ENCODE measurements at places on chromosomes 5 and 9.

DNA sequence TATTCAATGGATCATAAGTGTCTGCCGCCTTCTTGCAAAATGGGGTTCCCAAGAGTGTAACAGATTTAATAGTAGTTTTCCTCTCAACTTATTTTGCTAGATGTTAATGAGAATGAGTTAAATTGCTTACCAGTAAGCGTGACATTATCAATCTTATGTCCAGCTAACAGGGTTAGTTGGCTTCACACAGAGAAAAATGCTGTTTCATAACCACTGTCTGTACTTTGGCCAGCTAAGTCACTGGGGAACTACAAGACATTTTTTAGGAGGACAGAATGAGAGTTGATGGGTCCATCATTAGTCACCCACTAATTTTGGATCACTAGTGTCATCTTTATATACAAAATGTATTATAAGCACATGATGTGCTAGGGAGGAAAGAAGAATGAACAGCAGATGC lies 1.4 kb downstream of the CDC37L1 start:
- no peak for DNase-seq

DNA sequence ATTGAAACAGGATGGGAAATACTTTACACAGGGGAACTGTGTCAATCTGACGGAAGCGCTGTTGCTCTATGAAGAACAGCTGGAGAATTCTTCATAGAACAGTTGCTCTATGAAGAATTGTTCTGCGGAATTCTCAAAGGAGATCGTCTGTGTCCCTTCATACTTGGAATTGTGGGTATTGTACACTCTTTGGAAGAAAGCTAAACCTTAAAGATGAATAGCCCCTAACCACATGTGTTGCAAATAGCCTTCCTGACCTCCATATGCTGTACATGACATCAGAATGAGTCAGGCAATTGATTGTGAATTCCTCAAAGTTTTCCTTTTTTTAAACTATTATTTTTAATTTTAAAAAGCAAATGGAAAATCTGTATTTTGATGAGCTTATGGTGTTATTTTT lies 15.6 kb downstream of the NIM1K start:
- peak; percentile 44 for DNase-seq

- no peak for DNase-seq
Measured at GRCh38 chr5:109987970-109988369, 298.2 kb downstream of the MAN2A1 start.

DNA sequence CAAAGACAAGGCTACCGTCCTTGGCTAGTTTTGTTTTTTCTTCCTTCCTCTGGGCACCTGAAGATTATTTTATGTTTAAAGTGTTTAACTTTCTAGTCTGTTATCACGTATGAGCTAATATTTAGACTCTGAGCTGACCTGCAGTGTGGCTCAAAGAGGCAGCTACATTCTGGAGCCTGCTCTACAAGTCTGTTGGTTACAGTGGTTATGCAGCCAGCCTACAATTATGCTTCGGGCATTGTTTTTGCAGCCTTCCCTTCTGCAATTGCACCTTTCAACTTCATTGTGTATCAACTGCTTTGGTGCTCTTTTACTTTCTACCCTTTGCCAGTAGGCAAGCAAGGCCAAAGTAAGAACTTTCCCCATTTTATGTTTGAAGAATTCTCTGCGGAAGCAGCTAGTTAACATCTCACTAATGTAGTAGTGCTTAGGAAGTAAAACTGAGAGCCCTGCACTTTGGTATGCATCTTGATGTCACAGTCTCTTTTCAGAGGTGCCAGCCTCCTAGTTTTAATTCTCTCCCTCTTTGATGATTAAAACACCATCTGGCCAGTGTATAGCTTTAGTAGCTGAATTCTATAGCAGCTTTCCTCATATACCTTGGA lies 322.1 kb downstream of the FAM170A start:
- DNase-seq: no peak

DNA sequence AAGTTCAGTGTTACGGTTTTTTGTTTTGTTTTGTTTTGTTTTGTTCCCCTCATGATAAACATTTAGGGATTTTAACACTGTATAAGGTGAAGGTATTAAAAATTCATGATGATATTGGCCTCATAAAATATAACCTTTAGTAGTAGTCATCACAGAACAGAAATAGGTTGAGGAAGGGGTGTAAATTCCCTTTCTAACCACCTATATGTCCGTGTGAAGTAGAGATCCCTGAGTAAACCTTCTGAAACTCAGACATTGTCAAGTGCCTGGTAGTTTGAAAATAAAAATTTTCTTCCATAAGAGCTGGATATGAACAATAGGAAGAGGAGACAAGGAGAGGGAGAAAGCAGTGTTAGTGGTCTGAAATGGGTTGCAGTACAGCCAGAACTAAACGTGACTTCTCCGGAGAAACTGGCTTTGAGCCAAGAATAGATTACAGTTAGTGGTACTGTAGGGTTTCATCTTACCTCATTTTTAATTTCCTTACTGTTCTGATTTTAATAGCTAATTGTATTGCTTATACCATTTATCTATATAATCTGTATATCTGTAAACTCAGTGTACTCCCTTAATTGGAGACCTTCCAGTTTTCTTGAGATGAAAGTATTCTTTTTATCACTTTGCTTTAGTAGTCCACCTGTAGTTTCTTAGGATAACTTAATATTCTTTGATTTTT lies 18.3 kb downstream of the UGCG start:
- no peak for DNase-seq

GRCh38 chr9:35306283-35306682 lies 144.5 kb downstream of the UNC13B start:
- DNase-seq: no peak

DNA sequence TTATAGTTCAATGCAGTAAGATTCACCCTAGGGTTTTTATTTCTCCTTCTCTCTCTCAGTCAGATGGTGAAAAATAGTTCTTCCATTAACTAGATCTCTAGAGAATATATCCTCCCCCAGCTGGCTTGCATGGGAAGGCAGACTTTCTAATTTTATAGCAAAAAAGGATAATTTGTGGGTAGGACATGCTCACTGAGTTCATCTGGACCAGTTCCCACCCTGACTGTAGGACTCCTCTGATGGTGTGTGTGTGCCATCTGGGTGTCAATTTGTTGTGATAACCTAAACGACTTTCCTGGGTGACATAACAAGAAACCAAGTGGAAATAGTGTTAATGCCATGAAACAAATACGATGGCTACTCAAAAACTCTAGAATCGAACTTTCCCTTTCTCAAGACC lies 44.9 kb downstream of the APBA1 start:
- DNase-seq: no peak

DNA sequence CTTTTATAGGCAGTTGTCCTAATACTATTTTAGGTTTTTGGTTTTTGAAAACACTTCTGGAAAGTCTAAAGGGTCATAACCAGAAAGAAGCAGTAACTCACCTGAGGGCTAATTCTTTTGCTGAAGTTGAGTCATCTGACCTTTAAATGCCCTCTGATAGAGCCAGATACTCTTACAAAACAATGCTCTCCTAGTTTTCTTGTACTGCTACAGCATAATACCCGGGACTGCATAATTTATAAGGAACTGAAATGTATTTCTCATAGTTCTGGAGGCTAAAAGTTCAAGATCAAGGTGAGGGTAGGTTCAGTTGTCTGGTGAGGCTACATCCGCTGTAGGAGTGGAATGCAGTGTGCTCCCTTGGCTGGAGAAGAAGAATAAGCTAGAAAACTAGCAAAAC lies 670.3 kb downstream of the TLE4 start:
- no peak for DNase-seq

- no peak for DNase-seq
Measured at GRCh38 chr5:943201-943917, 50.7 kb downstream of the TRIP13 start.

GRCh38 chr5:84292000-84292642 lies 92.6 kb downstream of the EDIL3 start:
- DNase-seq: no peak

DNA sequence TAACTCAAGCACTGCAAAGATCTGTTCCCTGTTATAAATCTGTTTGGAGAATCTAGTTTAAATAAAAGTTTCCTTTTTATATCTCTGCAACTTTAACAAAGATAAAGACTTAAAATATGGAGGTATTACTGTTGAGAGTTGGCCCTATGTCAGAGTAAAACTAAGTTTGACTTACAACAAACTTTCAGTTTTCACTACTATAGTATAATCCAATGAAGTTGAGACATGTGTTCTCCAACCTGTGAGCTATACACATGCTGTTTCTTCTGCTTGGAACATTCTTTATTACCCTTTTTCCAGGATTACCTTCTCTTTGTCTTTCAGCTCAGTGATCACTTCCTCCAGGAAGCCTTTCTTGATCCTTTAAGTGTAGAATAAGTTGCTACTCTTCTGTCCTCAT lies 1109.3 kb downstream of the MAT2B start:
- DNase-seq: no peak

DNA sequence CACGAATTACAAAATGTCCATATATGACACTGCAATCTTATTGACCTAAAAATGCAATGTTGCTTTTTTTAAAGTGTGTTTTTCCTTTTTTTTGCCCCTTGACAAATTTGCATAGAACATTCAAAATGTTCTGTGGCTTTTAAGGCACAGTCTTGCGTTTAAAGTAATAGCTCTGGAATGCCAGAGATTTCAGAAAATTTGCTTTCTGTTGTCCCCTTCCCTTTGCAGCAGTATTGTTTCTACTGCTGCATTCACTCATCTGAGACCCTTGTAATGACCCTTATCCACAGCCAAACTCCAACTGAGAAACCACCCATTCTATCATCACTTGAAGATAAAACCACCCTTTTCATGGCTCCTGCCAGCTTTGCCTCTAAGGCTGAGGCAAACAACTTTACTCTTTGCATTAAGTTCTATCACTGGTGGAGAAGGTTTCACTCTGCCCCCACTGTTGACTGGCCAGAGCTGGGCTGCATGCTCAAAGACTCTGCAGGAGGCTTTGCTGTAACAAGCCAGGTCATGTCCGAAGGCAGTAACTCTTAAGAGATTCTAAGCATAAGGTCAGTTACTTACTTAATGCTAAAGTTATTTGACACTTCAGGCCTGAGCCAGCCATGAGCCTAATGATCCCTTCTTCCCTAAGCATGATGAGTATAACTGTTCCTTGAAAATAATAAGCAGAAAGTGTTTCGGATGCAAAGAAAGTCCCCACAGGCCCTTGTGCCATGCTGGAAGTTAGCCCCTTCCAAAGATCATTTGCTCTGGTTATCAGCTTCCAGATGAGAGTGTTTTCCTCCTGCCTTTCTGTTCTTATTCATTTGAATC lies 101.9 kb downstream of the CD180 start:
- DNase-seq: no peak

- DNase-seq: no peak
Measured at GRCh38 chr5:95449460-95449859, 58.3 kb downstream of the FAM81B start.

DNA sequence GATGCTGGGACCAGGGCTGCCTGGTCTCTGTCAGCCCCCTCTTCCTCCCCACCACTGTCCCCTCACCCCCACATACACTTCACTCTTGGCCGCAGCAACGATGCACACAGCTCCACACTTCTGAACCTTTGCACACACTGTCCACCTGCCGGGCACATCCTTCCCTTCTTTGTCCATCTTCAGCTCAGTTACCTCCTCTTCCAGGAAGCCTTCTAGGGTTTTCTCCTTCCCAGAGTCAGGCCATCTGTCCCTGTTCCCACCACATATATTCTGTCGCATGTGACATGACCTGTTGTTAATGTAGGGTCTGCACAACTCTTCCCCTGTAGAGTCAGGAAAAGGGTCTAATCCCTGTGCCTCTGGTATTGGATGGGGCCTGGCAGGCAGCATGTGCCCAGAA lies 38.6 kb upstream of the PHYKPL start:
- no peak for DNase-seq

- DNase-seq: no peak
Measured at GRCh38 chr5:160129841-160130240, 10.6 kb upstream of the PWWP2A start.

GRCh38 chr9:100098046-100098886 lies 534 bp downstream of the ERP44 start:
- DNase-seq: no peak

DNA sequence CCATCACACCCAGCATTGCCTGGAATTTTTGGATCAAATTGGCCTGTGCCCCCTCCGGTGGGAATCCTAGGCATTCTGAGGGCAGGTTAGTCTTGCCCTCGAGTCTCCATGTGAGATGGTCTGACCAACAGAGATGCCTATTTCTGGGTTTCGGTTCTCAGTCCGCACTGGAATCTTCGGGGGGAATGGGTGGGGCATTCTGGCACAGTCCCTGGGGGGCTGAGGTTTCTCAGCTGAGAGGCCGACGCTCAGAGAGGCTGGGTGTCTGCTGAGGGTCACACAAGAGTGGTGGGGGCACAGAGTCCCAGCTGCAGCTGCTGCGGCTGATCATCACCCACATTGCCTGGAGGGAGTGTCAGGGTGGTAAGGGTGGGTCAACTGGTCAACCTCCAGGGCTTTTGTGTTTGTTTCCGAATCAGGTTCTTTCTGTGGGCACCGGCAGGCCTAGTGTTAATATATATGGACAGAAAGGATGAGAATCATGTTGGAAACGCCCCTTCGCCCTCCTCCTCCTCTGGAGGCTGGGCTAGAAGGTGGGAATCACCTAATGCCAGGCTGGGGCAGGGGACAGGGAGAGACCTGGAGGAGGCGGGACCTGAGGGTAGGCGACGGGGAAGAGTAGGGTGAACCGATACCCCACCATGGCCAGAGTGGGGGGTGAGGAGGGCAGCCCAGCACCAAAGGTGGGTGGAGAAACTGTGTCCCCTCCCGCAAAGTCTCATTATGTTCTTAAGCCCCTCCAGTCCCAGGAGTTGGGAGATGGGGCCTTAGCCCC lies 149.5 kb upstream of the PHYKPL start:
- no peak for DNase-seq

GRCh38 chr9:133657120-133657661 lies 21.0 kb downstream of the DBH start:
- no peak for DNase-seq

- DNase-seq: no peak
Measured at GRCh38 chr5:12183003-12183402, 278.8 kb upstream of the CTNND2 start.

DNA sequence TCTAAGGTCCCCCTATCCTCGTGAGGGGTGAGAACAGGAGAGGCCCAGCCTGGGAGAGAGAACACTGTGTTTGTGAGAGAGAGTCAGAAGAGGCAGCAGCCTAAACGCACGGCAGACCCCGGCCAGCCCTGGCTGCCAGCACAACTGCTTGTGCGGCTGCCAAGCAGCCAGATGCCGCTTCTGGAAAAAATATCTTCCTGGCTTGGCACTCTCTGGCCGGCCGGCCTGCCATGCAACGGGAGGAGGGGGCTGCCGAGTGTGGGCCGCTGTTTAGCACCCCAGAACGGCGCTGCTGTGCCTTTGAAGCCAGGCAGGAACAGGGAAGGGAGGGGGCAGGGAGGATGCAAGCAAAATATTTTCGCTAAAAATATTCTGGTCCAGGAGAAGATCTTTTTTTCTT lies 105.0 kb downstream of the FGF18 start:
- DNase-seq: no peak

DNA sequence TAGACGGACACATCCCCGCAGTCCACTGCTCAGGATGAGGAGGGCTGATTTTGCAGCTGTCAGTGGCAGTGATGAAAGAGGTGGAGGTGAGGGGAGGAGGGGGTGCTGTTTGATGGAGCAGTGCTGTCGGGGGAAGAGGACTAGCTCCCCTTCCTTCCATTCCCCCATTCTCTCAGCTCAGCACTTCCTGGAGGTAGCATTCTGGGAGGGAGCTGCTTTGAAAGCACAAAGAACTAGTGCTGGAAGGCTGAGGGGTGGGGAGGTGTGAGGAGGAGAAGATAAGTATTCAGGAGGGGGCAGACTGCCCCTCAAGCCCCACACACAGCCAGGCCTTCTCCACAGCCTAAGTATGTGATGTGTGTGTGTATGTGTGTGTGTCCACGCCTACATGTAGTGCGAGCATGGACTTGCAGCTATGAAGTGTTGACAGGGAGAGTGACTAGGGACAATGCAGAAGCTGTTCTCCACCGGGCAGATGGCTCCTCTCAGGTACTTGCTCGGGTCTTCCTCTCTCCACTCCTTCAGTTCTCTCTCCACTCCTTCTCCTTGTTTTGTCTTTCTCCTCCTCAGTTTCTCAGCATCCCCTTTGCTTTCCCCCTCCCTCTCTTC lies 65.5 kb upstream of the HSPA9 start:
- DNase-seq: no peak

Measured in fibroblast of skin of left biceps (primary cell).